ENCODE measurements at places on chromosomes 2 and 18.

GRCh38 chr2:231339316-231339715 lies 56.2 kb upstream of the B3GNT7 start:
- DNase-seq: peak; percentile 18

- no peak for DNase-seq
These were observed 146.5 kb upstream of the MGAT5 start for GRCh38 chr2:134107402-134107801.

GRCh38 chr2:29370173-29370572 lies 255.0 kb downstream of the CLIP4 start:
- no peak for DNase-seq

GRCh38 chr2:237696461-237696860 lies 69.1 kb downstream of the LRRFIP1 start:
- DNase-seq: no peak

GRCh38 chr2:148888986-148889385 lies 14.0 kb downstream of the KIF5C start:
- no peak for DNase-seq
